Stimulated activated CD4-positive, alpha-beta T cell treated with anti-CD3 and anti-CD28 coated beads, Interleukin-15, amount 100 ng/mL, for 48 hours (primary cell): ENCODE measurements at places on chromosomes 4 and X.

- no peak for DNase-seq
Measured at GRCh38 chr4:97016186-97016907, 1126.9 kb downstream of the STPG2 start.

GRCh38 chrX:7092543-7092942 lies 55.0 kb upstream of the STS start:
- DNase-seq = no peak

DNA sequence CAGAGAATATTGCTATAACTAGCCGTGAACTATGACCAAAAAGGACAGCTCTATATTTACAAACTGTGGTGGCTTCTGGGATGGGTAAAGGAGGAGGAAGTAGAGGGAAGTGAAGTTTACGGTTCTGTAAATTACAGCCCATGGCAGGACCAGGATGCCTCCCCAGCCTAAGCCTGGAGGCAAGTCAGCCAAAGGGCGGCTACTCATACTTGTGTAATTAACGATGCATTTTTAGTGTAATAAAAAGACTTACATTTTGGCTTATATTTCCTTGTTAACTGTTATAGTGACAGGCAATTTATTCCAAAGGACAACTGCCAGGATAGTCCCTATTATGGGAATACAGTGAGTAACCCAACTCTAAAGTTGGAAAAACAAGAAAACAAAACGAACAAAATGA lies 139.9 kb upstream of the OTUD4 start:
- no peak for DNase-seq

DNA sequence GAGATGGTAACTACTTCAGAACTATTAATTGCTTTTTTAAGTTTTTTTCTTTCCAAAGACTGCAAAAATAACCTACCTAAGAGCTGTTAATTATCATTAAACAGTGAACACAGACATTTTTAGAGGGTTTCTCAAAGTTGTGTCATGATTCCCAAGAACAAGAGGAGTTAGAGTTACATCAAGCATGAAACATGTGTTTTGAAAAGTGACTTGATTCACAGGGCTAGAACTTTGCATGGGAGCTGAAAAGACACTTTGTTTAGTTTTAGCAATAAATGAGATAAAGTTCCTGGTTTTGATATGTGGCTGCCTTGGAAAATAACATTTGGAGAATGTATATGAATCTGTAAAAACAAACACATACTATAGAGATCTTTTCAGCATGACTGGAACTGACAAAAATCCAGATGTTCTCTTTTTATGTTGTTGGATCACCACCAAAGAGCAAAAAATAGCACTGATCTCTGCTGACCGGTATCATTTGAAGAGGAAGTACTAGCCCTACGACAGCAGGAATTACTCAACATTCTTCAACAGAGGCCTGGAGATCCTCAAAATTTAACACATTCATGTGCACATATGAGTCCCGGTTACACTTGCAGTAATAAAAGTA lies 173.0 kb upstream of the PCDH18 start:
- no peak for DNase-seq

GRCh38 chr4:18039113-18039512 lies 17.6 kb upstream of the LCORL start:
- DNase-seq = no peak

DNA sequence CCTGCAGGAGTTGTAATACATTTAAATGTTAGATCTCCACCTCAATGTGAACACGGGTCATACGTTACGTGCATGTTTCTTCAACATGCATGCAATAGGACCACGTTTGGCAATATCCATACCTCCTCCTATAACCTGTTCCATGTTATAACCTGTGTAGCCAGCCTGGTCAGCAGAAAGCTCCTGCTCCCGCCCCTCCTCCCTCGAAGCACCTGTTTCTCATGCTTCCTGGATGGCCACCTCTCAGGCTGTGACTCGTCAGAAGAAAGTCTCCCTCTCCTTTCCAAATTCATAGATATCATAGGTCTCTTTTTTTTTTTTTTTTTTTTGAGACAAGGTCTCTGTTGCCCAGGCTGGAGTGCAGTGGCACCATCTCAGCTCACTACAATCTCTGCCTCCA lies 96.5 kb downstream of the HMX1 start:
- no peak for DNase-seq

DNA sequence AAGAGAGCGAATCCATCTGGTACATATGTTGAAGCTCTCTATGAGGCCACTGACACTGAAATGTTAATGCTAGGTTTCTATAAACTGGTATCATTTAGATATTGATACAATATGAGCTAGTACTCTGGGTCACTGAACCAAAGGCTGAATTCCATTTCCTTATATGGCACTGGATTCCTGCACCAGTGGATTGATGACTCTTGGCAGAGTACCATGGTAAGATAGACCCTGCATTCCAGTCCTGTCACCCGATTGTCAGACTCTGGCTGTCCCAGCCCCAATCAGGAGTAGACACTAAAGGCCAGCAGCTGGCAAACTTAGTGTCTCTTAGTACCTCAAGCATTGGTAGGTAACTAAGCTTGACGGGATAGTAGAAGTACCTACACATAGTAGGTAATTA lies 44.0 kb upstream of the EOLA2 start:
- no peak for DNase-seq

DNA sequence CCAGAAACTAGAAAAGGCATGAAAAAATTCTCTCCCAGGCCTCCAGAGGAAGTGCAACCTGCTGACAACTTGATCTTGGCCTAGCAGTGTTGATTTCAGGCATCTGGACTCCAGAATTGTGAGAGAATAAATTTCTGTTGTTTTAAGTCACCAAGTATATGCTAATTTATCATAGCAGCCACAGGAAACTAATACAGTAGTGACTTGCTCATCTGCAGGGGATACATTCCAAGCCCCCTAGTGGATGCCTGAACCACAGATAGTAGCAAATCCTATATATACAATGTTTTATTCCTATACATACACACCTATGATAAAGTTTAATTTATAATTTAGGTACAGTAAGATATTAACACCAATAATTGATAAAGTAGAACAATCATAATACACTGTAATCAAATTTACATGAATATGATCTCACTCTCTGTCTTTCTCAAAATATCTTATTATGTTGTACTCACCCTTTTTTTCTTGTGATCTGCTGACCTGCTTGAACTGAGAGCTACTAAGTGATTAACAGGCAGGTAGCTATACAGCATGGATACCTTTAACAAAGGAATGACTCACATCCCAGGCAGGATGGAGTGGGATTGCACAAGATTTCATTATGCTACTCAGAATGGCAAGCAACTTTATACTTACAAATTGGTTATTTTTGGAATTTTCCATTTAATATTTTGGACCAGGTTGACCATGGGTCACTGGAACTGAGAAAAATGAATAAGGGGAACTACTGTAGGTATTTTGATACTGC lies 501.1 kb downstream of the KCNIP4 start:
- no peak for DNase-seq

- no peak for DNase-seq
Measured at GRCh38 chrX:129738466-129739308, at the start of gene XPNPEP2. TSS of gene XPNPEP2 (plus strand) at chrX:129738979. CDS start at chrX:129739214, 235 bp downstream.

DNA sequence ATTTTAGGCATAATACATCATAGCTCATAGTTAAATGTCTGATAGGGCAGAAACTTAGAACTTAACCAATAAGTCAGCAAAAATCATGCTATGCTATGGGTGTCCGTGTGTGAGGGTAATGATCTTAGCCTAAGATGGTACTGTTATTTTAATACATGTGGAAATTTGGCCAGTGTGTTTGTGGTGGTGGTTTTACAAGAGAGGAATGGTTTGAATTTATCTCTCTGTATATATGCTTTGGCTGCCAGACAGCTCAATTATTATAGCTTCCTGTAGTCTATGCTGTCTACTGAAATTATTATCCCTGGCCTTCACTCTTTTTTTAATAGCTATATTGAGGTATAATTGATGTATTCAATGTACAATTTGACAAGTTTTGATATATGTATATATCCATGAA lies 21.3 kb downstream of the ZNF330 start:
- DNase-seq = no peak

- no peak for DNase-seq
Measured at GRCh38 chr4:10201381-10202223, 85.0 kb upstream of the WDR1 start.

- DNase-seq = peak; percentile 25
Measured at GRCh38 chr4:73222466-73223257, 35.9 kb downstream of the ANKRD17 start.

DNA sequence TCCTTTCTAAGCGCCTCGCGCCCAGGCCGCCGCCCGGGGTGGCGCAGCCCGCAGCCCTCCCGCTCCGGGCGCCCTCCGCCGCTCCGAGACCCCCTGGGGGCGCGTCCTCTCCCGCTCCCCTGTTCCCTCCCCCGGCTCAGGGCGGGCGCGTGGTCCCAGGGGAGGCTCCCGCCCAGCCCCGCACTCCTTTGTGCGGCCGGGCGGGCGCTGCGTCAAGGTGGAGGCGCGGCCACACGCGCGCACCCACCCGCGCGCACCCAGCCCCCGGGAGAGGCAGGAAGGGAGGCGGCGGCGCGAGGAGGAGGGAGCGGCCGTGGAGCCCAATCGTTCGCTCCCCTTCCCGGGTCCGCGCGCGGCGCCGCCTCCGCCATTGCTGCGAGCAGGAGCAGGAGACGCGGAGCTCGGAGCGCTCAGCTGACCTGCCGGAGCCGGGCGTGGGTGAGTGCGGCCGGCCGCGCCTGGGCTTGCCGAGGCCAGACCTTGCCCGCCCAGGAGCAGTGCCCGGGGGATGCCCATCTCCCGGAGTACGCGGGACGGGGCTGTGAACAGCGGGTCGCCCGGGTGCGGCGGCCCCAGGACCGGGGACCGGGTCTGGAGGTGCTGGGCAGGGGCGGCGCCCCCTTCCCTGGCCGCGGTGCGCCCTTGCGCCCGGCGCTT lies at the start of gene NSG1:
Gene NSG1 (plus strand): TSS at position 367 of the 657 bp plus-strand sequence. CDS start 528 bp downstream, outside the sequence.
- no peak for DNase-seq

DNA sequence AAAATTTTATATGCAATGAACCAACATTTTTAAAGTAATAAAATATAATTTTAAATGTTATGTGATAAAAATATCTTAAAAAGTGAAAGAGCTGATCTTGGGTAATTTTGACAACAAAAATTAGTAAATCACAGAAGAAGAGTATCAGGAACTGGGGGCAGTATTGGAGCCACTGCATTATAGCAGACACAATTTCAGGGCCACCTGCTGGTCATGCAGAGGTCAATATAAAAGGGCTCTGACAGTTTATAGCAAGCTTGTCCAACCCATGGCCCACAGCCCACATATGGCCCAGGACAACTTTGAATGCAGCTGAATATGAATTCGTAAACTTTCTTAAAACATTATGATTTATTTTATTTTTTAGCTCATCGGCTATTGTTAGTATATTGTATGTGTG lies 13.0 kb upstream of the LEF1 start:
- no peak for DNase-seq

DNA sequence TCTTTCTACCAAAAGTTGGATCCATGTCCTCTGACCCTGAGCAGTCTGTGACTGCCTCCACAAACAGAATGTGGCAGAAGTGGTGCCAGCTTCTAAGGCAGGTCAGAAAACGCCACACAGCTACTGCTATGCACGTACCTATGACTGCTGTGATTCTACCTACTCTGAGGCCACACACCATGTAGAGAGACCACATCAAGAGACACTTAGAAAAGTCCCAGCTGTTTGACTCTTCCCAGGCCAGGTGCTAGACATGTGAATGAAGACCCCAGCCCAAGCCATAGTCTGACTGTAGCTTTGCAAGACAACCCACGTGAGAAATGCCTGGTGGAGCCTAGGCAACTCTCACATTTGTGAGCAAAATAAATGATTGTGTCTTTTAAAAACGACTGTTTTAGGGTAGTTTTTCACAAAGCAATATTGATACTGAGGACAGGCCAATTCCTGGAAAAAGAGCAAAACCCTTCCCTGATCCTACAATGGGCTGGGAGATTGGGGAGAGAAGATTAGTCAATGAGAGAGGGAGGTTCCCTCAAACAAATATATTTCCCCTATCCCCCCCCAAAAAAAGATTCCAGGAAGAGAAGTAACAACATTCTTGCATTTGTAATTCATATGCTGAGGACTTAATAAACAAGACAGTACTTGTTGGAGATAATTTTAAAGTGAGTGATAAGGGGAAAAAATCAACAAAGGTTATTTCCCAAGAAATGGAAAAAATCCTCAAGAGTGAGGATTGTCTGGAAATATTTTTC lies 33.3 kb downstream of the FRYL start:
- DNase-seq = no peak

GRCh38 chrX:68693481-68694434 lies 46.3 kb downstream of the STARD8 start:
- no peak for DNase-seq

- no peak for DNase-seq
Measured at GRCh38 chr4:100609810-100610209, 92.0 kb upstream of the EMCN start.

DNA sequence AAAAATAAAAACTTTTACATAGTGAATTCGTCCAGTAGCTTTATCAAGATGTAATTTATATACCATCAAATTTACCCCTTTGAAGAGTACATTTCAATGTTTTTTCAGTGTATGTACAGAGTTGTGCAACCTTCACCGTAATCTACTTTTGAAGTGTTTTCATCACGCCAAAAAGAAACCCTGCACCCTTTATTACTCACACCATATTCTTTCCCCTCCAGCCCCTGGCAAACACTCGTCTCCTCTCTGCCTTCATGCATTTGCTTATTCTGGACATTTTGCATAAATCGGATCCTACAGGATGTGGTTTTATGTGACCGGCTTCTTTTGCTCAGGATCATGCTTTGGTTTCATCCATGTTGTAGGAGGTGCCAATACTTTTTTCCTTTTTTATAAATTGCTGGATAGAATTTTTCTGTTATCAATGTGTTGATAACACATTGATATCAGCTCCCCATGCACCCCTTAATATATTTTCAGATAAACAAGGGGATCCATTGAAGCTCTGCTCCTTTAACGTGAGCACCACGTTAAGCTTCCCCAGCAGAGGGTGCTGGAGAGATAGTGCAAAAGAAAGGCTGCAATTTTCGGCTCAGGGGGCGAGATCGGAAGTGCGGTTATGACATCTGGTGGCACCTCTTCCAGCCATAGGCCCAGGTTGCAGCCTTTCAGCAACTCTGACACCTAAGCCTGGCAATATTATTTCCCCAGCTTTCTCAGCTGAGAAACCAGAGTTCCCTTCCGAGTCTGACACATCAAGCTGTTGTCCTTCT lies 100.1 kb upstream of the VCX3B start:
- DNase-seq = no peak

- no peak for DNase-seq
Measured at GRCh38 chrX:1902901-1903235, 288.0 kb downstream of the ASMT start.

DNA sequence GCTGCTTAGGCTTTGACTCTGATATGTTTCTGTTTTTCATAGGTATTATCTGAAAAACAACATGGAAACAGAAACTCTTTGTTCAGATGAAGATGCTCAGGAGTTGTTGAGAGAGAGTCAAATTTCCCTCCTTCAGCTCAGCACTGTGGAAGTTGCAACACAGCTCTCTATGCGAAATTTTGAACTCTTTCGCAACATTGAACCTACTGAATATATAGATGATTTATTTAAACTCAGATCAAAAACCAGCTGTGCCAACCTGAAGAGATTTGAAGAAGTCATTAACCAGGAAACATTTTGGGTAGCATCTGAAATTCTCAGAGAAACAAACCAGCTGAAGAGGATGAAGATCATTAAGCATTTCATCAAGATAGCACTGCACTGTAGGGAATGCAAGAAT lies 238.6 kb downstream of the RAPGEF2 start:
- no peak for DNase-seq

- no peak for DNase-seq
Measured at GRCh38 chrX:134669378-134670098, 11.3 kb upstream of the PLAC1 start.

- no peak for DNase-seq
Measured at GRCh38 chr4:45663003-45663402, 460.9 kb downstream of the GABRG1 start.
